ENCODE measurements at places on chromosomes 6 and 20.

- no peak for DNase-seq
These were observed 112.0 kb downstream of the LAMP5 start for GRCh38 chr20:9626357-9626756.

DNA sequence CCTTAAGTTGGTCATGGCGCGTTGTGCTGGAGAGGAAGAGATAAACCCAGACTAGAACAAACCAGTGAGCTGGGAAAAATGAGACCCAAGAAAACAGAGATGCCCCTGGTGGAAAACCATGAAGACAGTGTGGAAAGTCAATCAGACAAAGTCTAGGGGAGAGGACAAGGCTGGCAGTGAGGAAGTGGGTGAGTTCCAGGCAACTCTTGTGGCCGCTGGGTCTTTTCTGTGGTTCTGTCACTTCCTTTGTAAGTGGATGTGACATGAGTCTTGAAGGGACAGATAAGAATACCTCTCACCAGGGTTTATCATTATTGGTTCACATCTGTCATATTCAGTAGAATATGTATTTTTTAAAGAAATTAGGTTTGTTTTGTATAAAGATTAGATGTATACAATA is 738.4 kb downstream of the DHX35 start:
- DNase-seq: no peak

DNA sequence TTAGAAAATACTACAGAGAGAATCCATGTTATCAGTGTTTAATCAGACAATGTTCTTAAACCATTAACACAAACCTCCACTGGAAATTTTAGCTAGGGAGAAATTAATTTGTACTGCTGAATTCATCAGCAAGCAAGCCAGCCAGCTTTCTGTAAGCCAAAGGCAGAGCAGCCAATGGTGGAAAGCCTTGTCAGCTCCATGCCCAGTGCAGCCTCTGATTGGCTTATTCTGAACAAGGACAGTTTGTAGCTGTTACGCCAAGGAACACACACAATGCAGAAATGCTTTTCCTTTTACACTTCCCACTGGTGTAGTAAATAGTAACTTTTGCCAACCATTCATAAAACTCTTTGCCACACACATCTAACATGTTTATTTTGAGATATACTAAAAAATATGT is 265.0 kb downstream of the TENT5A start:
- DNase-seq: no peak

GRCh38 chr6:24994812-24995211 is 59.1 kb upstream of the RIPOR2 start:
- no peak for DNase-seq

DNA sequence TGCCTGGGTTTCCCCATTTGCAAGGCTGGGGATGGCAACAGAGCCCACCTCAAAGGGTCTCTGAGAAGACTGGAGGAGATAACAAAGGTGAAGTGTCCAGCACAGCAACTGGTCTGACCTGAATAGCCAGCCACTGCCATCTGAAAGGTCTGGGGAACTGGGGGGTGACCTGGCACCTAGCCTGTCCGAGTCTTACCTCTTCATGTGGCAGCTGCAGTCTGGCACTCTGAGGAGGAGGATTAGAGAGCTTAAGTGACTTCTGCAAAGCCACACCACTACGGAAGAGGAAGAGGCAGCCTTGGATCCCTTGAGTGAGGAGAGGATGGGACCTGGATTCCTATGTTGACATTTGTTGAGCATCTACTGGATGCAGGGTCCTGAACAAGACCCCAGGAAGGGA is 22.2 kb downstream of the C20orf203 start:
- no peak for DNase-seq

DNA sequence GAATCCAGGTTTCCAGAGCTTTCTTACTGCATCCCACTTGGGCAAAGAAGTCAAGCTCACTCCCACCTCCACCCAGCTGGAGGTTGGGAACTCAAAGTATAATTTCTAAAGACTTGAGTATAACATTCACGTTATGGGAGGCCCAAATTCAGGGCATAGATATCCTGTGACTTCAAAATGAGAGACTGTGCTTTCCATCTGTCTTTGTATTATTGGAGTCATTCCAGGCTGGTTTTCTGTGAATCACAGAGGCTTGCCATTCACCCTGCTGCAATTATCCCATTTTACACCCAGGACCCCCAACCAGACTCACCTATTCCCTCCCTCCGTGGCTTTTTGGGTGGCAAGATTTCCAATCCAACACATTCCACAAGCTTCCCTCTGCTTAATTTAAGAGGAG is 19.3 kb upstream of the SRC start:
- no peak for DNase-seq

- DNase-seq: no peak
These were observed 49.2 kb downstream of the KHDRBS2 start for GRCh38 chr6:62236784-62237183.

DNA sequence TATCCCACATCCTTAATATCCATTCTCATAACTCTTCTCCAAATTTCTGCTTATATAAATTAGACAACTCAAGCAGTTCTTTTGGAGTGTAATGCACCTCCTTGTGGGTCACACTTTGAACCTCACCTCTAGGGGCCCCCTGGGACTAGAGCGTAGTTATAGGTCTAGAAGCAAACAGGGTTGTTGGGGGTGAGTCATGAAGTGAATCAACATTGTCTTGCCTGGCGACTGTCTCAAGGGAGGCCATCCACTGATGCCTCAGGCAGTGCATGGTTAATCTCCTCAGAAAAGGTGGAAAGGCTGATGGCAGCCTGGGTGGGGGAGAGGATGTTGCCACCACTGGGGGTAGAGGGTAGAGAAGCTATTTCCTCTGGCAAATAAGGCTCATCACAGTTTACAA is 129.1 kb downstream of the TNFRSF21 start:
- no peak for DNase-seq

DNA sequence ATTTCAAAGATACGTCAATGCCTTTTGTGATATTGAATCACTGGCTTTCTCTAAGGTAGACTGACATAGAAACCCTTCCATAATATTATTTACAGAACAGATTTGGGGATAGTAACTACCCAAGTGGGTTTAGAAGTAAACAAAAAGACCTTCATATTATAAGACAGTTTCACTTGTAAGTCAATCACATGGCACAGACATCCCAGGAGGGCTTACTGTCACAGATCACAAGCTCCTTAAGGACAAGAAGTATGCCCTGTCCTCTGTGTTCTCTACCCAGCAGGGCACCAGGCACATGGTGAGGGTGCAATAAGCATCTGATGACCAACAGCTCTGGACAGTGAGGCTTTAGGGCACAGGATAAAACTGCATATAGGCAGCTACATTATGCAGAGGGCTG is 135.9 kb upstream of the SLC22A16 start:
- DNase-seq: no peak

- DNase-seq: no peak
These were observed 1090.0 kb upstream of the EYS start for GRCh38 chr6:66796987-66797386.

GRCh38 chr6:46338131-46338530 is 153.1 kb downstream of the RCAN2 start:
- DNase-seq: no peak

GRCh38 chr6:39167866-39168625 is 53.1 kb upstream of the SAYSD1 start:
- DNase-seq: no peak

- no peak for DNase-seq
These were observed 65.2 kb upstream of the ADGRF4 start for GRCh38 chr6:47633141-47633540.

- peak; percentile 10 for DNase-seq
These were observed at the start of gene HLA-DPA1 for GRCh38 chr6:33073431-33073871. TSS of gene HLA-DPA1 (minus strand) at chr6:33073649.

DNA sequence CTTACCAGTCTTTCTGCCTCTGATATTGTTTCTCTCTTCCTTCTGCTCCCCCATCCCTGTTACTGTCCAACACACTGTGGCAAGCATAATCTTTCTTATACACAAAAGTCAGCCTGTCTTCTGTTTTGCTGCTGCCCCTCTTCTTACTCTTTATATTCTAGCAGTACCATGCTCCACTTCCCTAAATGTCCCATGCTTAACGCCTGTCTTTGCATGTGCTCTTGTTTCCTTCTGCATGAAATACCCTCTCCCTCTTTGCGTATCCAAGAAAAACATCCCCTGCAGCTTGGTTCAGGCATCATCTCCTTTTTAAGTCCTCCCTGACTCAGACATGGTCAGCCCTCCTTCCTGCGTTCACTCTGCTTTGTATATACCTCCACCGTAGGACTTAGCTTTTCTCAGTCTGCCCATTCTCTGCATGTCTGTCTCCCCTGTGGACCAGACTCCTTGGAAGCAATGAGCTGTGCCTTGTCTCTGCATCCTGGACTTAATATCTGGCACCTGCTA is 103.9 kb downstream of the CTNNBL1 start:
- no peak for DNase-seq

DNA sequence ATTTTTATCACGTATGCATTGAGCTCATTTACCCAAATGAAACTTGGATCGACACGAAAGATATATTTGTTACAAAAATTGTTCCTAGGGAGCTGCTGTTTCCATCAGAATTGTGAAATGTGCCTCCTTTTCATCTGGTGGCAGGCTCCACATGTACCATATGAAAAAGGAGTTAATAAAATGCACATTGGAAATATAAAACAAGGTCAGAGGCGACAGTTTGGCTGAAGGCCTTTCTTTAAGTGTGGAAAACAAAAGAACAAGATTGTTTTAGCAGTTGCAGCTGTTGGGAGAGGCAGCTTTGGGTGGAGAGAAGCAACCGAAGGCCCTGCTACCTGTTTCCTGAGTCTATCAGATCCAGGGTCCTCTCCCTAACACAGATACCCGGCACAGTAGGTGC is 334.5 kb upstream of the NT5E start:
- DNase-seq: no peak

DNA sequence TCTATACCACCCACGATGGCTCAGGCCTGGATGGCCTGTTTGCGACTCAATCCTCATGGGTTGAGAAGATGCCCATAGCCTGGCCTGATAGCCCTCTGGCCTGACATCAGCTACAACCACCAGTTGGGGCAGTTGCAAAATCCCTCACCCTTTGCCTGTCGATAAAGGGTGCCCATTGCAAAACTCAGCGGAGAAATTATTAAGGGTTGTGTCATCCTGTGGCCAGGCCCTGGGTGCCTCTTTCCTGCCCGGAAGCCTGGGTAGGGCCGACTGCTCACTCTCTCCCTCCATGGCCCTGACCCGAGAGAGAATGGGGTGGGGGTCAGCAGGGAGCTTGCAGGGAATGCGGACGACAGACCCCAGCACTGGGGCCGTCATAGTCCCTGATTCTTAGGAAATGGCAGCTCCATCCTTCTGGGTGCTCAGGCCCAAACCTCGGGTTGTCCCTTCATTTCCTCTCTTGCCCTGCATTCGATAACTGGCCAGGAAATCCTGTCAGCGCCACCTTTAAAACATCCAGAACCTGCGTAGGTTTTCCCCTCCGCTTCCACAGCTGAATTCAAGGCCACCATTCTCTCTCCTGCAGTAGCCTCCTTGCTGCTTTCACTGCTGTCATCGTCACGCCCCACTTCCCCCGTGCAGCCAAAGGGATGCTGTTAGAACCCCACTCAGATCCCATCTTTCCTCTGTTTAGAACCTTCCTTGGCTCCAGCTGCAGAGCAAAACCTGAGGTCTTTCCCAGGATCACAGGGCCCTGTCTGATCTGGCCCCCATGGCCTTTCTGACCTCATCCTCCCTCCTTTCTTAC is 31.1 kb downstream of the CEBPB start:
- no peak for DNase-seq

DNA sequence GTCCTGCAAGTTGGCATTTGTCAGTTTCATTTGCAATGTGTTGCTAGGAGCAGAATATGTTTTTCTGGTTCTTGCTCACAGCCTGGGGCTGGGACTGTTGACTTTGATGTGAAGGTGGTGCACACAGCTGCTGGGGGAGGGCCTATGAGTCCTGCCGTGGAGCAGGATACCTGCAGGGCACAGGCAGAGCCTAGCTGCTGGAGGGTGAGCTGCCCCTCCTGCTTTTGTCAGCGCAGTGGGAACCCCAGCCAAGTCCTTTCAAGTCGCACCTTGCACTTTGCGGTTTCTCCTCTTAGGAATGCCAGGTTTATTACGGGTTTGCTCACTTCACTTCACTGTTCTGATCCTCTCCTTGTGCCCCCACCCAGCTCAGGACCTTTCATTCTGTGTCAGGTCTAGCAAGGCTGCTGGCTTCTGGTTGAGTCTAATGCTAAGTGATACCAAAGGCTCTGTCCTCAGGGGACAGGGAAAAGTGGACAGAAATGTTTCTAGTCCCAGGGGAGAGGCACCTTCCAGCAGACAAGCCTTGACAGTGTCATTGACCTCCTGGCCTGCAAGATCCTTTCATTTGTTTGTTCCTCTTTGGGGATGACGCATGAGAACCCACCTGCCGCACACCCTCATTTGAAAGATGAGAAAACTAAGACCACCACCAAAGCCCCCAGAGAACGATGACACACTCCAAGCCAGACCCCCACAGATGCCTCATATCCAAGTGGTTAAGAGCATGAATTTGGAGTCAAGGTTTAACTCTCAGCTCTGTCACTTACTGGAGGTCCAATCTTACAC is 2.7 kb upstream of the SPO11 start:
- DNase-seq: no peak

DNA sequence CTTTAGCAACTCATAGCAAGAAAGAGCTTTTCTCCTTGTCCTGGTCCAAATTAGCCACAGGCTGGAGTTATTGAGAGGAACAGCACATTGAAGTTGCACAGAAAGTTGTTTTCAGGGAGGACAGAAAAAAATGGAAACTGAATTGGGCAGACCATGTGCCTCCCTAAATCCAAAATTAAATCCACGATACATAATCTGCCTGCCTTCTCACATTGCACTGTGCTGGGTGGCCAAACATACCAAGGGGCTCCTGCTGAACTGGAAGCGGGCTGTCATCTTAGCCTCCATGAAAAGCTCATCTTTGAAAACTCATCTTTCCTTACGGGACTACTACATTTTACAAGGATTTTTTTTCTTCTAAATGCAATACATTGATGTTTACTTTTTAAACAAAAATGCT is 59.9 kb downstream of the TNFAIP3 start:
- DNase-seq: no peak

DNA sequence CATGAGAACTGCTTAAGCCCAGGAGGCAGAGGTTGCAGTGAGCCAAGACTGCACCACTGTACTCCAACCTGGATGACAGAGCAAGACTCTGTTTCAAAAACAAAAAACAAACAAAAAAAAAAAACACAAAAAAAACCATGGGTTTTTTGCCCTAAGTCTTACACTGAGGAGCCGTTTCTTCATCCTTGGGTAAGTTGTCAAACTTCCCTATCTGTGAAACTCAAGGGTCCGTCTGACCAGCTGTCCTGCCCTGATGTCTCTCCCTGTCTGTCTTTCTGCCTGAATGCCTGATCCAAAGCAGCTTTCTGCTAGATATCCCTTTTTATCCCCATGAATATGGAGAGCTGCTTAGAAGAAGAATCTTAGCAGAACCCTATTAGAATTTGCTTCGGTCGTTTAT is 41.3 kb upstream of the CLDN20 start:
- no peak for DNase-seq

DNA sequence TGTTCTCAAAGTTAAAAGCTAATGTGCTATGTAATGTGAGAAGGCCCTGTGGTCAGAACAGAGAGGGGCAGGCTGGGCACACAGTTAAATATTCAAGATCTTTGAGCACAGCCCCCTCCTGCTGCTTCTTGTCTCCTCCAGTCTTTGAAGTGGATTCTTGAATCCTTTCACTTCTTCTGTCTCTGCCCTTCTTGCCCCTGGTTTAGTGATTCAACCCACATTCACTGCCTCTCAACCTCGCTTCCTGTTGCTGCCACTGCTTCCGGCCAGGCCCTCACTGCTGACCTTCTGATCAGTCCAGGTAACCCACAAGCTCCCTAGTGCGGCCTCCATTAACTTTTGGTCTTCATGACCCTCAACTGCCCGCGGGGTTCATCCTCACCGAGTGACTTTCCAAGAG is 417.3 kb upstream of the NOX3 start:
- DNase-seq: no peak
